ENCODE measurements at places on chromosomes 11 and 22.

DNA sequence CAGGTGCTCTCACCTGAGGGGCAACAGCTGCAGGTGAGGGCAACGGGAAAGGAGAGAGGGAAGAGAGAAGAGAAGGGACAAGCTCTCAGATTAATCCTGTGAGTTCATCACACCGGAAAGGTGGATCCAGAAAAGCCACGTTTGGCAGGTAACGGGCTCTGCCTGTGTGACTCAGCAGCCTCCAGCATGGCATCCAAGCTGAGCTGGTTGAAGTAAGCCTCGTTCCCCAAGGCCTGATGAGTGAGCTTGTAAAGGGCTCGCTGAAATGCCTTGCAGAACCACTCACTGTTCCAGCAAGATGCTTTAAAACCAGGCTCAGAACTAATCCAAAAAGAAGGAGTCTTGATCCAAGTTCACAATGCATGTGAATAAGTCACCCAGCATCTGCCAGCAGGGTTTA lies 206.9 kb upstream of the TMEM45B start:
- DNase-seq = no peak

GRCh38 chr22:44907765-44908737 lies 101.8 kb downstream of the PHF21B start:
- no peak for DNase-seq

GRCh38 chr22:41813726-41814410 lies 13.4 kb downstream of the CCDC134 start:
- DNase-seq = no peak

GRCh38 chr11:19691815-19692500 lies 20.7 kb upstream of the NAV2 start:
- DNase-seq = no peak

GRCh38 chr22:45587638-45588505 lies 83.8 kb upstream of the ATXN10 start:
- DNase-seq = peak; percentile 12

DNA sequence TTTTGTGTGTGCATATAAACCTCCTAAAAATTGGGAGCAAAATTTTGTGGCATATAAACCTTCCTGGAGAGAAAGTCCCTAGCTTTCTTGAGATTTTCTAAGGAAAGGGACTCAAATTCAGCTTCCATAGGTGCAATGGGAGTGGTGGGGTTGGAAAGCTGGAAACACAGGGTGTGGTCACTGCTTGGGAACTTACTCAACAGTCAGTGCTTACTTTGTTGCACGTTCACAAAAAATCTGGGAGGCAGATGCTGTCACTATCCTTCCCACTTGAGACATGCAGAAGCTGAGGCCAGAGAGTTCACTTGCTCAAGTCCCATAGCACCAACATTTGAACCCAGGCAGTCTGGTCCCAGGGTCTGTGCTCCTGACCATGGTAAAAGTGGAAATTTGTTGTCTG lies 3.9 kb upstream of the CATSPERZ start:
- no peak for DNase-seq

DNA sequence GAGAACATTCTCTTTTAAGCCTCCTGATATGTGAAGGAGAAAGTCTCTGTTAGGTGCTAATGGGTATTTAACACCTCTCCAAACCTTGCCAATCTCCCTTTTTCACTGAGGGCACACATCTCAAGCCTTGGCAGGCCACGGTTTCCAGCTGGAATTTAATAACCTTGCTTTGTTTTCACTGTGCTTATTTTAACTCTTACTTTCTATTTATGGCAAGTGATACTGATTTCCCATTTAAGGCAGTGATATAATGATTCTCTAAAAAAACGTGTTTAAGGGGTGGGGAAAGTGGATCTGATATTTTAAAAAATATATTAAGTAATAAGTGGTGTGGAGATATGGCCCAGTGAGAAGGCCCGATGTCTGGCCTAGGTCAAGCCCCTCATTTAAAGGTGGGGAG lies 1.1 kb upstream of the RASD2 start:
- DNase-seq = no peak

GRCh38 chr11:58914821-58915543 lies 24.3 kb upstream of the GLYATL1 start:
- DNase-seq = peak; percentile 28

DNA sequence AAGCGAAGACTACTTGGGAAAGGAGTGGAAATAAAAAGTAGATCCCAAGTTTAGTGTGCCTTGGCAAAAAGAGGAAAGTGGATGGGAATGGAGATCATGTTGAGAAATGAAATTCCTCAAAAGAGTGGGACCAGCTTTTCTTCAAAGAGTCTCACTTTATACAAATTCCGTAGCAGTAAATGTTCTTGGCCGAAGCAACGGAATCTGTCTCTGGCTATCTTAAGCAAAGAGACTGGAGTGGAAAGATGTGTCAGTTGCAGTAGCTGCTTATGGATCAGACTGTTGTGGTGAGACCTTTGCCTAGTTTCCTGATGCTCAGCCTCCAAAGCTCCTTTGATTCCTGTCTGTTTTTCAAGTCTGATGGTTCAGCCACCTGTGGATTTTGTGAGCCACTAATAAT lies 73.6 kb downstream of the CSTPP1 start:
- DNase-seq = no peak

GRCh38 chr22:50524676-50525103 lies 708 bp downstream of the SCO2 start:
- DNase-seq = no peak

DNA sequence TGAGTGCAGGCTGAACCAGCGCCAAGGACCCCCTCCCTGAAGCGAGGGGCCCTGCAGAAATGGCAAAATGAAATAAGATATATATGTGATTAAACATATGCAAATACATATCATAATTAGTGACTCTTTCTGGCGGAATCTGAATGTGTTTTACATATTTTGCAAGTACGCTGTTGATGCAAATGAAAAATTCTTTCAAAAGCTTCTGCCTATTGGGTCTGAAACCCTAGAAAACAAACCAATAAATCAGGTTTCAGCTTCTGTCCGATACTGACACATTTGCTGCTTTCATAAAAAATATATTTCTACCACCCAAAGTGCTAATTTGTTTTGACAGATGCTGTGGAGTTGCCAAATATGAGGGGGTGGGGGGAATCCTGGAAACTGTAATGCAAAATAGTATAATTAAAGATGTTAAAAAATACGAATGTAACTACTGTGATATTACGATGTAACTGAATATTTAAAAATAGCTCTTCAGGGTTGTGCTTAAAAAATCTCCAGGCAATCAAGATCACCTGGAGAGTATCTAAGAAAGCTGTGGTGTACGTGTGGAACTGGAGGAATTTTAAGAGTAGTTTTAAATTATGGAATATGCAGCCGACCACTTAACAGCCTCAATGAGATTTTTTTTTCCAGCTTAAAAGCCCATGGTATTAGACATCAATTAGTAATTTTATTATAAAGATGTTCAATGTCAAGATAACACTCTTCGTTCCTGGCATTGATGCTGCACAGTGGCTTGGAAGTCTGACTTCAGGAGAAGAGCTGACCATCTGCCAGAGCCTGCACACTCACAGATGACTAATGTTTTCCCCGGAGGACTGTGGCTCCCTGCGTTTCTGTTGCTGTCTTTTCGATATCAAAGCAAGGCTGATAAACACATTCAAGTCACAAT lies 122.2 kb upstream of the RCN1 start:
- DNase-seq = peak; percentile 83

DNA sequence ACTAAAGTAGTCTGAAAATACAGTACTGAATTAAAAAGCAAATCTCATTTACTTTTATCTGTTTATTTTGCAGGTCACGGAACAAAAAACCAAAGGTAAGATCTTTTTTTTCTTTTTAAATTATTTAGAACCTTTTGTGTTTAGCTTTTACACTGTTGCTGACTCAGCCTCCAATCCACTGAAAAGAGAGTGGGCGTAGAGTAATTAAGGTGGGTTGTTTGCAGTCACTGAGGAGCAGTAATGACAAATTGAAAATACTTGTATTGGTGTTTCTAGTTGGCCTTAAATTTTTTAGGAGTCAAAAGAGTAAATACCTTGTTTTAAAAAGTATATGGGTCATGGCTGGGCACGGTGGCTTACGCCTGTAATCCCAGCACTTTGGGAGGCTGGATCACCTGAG lies 73.4 kb downstream of the TNRC6B start:
- no peak for DNase-seq

- DNase-seq = no peak
Measured at GRCh38 chr11:117299351-117300282, 8.5 kb downstream of the BACE1-AS start.

- DNase-seq = no peak
Measured at GRCh38 chr22:48112687-48113521, 1350.5 kb downstream of the TBC1D22A start.

DNA sequence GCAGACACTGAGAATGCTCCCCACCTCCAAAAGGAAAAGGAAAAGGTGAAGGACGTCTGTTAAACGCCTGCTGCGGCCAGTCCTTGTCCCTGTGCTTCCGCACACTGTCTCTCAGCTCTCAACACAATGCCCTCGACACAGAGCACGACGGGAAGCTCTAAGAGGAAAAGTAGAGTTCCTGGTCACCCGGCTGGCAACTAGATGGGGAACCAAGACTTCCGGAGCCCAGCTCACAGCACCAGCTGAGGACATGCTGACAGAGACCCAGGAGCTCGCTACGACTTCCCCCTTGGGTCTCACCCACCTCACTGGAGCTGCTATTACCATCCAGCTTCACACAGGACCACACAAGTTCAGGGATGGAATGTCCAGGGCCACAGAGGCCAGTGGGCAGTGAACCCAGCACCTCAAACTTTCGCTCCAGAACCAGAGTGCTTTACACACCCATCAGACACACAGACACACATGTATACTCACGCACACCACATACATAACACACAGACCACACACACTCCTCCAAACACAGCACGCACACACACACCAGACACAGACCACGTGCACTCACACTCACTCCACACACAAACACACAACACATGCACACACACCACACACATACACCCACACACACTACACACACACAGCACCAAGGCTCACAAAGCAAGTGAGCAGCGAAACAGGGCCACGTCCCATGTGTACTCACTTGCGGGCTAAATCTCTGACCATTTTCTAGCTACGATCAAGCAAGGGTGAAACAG lies 9.6 kb downstream of the SULT4A1 start:
- no peak for DNase-seq

- DNase-seq = no peak
Measured at GRCh38 chr22:44686873-44687600, 15.0 kb upstream of the PRR5 start.

DNA sequence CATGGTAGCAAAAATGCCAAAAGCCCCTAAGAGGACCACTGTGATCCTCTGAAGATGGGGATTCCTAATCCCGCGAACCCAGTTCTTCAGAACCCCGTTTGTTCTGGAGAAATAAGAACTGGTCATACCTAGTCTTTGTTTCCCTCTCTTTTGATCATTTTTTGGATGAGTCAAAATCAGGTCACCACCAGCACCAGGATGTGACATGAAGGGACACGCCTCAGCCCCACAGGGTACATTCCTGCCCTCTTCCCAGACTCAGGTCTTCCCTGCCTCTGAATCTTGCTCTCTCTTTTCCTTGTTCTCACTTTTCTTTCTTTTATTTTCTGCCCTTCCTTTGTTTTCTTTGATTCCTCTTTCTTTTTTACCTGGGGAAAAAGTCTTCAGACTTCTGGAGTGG lies 14.6 kb upstream of the ANO1 start:
- no peak for DNase-seq

DNA sequence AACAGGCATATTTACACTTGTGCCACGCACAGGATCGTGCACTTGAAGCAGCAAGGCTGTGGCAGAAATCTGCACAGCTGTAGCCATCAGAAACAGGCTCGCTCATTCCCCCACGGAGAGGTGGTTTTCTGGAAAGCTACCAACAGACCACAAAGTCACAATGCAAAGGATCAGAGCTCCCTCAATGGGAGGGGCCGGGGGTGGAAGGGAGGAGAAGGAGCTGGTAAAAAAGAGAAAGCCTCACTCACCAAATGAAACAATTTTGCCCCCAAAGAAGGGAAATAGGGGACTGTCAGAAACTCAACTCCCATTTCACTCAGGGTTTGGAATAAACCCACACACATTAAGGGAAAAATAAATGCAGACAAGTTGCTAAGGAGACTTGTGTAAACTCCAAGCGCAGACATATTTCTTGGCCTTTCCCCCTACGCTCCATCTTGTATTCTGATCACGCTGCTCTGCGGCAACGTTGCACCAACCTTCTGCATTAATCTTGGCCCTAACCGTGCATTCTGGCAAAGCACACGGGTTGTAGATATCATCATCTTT lies 43.2 kb upstream of the BLID start:
- DNase-seq = peak; percentile 65

DNA sequence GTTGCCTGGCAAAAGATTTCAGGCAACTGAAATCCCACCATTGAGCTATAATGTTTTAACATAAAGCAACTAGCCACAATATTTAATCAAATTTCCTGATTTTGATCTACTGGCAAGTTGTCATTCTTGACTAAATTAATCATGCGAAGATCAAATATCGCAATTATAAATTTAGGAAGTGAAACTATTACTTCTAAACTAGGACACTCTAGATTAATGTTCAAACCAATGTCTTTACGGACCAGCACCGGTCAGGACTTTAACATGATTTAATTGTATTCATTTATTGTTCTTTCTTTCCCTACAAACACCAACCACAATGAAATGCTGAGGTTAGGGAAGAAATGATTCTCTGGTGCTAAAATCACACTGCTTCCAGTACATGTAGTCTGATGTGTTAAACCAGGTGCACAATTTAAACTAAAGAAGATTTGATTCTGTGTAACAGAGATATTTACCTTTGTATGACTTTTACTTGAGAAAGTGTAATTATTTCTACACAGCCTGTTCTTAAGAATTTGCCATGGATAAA lies 14.9 kb downstream of the GAS2 start:
- DNase-seq = no peak

DNA sequence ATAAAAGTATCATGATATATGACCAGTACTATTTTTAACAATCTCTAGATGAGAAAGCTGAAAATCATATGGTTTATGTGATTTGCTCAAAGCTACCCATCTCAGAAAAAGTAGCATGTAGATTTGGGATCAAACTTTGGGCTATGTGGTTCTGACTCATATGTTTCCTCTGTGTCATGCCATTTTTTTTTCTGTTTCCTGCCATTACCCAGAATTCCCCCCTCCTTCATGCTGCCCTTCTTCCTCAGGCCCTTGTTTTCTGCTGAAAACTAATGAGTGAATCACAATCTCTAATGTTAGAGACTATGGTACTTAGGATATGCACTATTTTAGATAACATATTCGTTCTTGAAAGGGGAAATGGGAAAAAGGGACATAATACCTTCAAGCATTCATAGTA lies 80.7 kb downstream of the JRKL start:
- peak; percentile 8 for DNase-seq

DNA sequence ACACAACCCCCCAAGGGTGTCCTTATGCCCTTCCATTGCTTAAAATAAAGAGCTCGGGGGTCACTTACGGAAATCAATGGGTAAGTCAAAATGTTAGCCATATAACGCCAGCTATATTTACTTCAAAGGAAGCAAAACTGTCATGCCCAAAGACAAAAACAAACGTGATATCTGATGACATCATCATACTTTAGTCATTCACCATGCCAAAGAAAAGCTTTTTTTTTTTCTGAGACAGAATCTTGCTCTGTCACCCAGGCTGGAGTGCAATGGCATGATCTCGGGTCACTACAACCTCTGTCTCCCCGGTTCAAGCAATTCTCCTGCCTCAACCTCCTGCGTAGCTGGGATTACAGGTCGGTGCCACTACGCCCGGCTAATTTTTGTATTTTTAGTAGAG lies 47.7 kb upstream of the SC5D start:
- no peak for DNase-seq

All from HCEC 1CT (cell line).